ENCODE measurements at places on chromosomes 3 and 15.
A peak's percentile ranks its signal among the peaks of the same experiment; 100 is the strongest.

GRCh38 chr3:99856437-99857220, 39.0 kb downstream of the CMSS1 start:
- no peak for DNase-seq

- DNase-seq: no peak
These were observed 280.7 kb downstream of the NFKBIZ start for GRCh38 chr3:102129760-102130608.

GRCh38 chr3:126126286-126126685, 42.4 kb upstream of the SLC41A3 start:
- DNase-seq: peak; percentile 2

DNA sequence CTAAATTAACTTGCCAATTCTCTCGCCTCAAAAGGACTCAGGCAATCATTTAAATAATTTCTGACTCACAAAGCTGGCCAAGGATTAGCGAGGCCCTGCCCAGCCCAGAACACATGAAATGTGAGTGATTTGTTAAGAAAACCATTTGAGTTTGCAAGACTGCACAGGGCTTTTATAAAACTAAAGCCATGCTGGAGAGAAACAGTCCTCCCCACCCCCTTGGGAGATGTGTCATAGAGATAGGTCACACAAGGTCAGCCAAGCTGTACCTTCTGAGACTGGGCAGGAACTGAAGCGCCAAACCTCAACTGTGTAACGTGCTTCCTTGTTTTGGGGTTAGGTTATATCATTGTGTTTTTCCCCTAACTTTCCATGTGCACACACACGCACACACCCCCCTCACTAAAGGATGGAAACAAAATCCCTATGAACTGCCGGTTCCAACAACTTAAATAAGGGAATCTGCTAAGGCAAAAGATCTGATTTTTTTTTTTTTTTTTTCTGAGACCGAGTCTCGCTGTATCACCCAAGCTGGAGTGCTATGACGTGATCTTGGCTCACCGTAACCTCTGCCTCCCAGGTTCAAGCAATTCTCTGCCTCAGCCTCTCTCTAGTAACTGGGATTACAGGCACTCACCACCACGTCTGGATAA, 8.1 kb downstream of the SPATA12 start:
- DNase-seq: no peak

DNA sequence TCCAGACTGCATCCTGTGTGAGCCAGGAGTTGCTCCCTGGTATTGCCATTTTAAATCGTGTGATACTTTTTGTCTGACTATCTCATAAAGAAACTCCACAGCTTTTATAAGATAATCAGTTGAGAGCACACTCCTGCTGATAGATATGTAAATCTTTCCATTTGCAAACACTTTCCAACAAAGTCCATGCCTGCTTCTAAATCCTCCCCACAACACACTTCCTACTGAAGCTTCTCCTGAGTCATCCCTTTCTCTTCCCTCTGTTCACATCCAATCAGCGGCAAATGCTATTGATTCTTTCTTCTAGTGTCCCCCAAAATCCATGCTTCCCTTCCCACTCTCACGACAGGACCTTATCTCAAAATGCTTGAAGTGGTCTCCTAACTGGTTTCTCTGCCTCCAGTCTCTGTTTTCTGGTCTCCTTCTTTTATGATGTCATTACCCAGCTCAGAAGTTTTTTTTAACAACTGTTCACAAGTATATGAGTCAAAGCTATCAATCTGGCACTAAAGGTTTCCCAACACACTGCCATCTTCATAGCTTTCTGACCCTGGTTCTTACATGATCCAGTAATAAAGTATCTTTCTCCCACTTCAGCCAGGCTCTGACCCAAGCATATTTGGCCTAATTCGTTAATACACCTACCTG, 4.5 kb upstream of the WWTR1 start:
- no peak for DNase-seq

GRCh38 chr3:107217172-107217571, 160.1 kb upstream of the CCDC54 start:
- DNase-seq: no peak

Measured in WERI-Rb-1 (cell line).